ENCODE measurements at places on chromosomes 7 and 10.

DNA sequence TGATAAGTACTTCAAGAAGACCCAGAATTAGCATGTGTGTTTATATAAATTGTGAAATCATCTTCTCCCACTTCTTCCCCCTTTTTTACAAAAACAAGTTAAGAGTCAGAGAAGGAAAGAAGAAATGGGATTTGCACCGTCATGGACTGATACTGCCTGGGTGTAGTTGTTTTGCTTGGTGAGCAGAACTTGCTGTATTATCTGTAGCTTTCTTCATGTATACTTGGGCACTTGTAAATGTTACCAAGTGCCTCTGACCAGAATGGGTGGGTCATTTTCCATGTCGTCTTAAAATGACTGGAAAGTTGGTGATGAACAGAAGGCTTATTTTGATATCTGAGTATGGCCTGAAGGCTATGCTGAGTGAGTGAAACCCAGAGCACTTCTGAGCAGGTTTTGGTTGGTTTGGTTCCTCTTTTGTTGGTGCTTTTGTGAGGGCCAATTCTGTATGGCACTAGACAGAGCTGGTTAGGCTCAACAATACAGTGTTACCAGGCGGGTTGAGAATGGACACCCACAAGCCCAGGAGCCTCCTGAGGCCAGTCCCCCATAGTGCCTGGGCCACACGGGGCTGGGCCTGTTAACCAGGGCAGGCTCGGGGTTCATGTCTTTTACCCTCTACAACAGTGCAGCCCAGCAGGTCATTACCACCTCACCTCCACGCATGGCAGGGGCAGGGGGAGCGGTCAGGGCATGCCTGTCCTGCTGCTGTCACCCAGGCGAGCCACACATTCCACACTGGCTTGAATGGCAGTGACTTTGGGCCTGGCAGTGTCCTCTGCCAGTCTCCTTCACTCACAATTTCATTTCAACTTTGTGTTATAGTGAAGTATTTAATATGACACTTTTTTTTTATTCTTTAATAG, 115.1 kb downstream of the CCNY start:
- DNase-seq, result no peak

DNA sequence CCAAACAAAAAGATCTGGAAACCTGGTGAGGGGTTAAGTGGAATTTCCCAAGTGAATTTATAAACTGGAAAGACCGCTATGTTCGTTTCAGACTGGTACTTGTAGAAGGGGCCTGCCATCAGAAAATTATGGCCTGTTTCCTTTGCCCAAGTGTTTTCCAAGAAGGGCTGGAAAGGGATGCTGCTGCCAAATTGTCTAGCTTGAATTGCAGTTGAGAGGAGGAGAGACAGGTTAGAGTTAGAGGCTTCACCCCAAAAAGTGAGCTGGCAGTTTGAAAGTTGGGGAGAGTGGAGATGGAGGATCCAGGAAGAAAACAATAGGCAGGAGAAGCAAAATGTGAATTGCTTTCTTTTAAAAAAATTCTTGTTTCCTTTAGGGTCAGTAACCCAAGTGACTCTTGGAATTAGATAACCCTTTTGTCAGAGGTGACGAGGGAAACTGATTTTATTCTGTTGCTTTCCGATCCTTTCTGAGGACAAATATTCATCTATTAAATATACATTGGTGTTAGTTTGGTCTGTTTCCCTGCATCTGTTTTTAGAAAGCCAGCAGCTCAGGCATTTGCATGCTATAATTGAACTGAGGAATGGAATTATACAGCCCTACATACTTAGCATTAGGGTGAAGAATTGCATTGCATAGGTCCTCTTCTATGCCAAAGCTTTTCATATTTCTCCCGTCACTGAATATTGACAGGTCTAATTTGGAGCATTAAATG, 82.5 kb upstream of the PRR15 start:
- no peak for DNase-seq

DNA sequence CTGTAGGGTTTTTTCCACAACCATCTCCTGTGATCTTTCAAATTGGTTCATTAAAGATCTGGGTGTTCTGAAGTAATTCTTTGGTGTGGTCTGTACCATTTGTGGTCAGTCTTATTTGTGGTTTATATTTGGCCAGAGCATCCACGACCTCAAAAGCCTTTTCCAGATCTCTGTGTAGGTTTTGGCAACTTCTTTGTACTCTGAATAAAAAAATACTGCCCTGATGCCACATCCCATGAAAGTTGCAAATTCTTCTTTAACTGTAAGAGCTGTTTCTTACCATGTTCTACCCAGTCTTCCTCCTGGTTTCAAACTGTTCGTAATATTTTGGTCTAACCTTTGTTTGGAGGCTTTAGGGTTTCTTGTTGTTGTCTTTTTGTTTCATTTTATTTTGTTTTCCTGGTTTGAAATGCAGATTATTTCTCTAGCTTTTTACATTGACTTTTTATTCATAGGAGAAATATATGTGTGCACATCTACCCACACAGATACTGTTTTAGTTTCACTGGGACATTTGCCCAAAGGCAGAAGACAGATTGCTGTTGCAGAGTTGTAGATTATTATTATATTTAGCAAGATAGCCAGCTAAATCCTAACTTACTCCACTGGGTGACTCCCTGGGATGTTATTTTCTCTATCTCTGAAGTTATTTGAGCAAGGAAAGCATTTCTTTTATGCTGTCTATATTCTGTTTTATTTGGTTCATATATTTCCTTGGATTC, 123.2 kb upstream of the SAMD8 start:
- no peak for DNase-seq

- no peak for DNase-seq
Observed at GRCh38 chr7:53811555-53812079, 730.6 kb upstream of the VSTM2A start.

- no peak for DNase-seq
Observed at GRCh38 chr7:117564627-117565026, 84.8 kb downstream of the CFTR start.

DNA sequence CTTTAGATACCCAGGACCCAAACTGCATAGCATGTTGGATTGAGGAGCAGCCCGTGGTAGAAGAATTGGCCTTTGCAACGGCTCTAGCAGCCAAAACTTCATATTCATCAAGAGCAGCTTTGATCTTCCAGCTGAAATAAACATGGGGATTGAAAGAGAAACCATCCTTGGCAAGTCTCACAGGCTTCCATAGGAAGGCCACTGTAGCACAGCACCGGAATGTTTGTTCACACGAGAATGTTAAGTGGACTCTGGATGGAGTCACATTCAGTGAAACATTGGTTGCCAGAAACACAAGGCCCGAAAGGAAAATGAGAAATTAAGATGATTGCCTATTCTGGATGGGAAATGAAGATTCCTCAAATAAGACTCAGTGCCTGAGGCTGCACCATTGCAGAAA, 97.4 kb downstream of the RAB18 start:
- DNase-seq, result no peak

DNA sequence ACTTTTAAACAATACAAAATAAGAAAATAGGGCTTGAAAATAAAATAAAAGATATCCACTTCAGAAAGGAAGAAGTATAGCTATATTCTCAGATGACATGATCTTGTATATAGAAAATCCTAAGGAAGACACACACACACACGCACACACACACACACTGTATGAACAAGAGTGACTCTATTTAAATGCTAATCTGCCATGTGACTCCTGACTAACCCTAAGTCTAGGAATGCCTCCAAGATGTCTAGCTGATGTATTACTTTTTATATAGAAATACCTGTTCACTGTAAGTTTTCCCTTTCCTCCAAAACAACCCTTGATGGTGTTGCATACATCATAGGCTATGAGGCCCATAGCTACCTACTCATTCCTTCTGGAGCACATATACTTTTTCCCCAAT, 173.1 kb upstream of the LRRTM3 start:
- DNase-seq, result no peak

DNA sequence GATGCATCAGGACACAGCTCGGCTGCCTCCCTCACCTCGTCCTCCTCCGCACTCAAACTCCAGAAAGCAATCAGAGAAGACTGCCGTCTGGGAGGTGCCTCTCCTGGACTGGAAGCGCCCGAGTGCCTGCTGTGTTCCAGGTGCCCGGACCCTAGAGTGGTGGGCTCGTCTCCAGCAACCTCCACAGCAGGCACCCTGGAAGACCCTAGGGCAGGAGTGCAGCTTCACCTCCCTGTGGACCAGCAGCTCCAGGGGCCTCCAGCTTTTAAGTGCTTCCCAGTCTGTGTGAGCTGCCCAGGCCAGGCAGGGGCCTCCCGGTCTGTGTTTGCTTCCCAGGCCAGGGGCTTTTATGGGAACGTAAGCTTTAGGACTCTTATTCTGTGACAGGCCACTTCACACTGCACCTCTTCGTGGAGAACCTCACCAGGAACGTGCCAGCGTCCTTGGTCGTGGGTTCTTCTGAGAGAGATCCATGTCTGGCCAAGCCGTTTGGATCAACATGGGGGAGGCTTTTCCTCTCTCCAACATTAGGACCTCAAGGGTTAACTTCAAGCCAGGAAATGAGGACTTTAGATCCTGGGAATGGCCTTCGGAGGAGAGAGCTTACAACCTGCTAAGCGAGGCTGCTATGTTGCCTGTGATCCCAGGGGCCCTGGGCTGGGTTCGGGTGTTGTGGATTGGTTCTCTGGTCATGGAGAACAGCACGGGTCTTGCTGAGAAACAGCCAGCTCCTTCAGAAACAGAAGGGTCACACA, 5.9 kb upstream of the PWWP2B start:
- no peak for DNase-seq

- DNase-seq, result no peak
Observed at GRCh38 chr10:33421789-33422462, 87.5 kb upstream of the NRP1 start.

DNA sequence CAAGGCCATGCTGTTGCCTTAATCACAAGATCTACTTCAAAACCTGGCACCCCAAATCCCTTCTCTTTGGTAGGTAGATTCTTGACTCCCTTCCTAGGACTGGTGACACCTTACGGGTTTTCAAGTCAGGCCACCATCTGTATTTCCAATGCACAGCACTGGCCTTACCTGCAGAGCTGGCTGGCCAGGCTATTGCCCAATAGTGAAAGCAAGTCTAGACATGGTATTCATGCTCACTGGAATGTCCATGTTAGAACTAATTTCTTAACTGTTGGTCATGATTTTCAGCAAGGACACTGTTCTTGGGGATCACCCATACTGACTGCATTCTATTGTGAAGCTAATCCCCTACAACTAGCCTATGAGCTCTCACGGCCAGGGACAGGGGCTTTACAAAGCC, 313.1 kb upstream of the RNF32 start:
- no peak for DNase-seq

DNA sequence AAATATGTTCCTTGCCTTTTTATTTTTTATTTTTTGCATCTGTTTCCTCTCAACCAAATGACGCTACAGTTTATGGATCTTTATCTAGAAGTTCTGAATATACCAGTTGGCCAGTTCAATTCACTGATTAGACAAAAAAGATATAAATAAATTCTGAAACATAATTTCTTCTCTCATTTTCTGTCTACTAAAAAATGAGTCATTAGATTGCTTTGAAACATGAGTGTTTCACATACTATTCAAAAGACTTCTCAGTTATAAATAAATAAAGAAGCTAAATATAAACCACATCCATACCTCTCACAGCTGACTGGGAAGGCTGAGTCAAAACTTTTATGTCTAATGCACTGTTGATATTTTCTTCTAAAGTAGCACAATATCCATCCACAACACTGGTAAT, 97.6 kb upstream of the GPR22 start:
- no peak for DNase-seq

DNA sequence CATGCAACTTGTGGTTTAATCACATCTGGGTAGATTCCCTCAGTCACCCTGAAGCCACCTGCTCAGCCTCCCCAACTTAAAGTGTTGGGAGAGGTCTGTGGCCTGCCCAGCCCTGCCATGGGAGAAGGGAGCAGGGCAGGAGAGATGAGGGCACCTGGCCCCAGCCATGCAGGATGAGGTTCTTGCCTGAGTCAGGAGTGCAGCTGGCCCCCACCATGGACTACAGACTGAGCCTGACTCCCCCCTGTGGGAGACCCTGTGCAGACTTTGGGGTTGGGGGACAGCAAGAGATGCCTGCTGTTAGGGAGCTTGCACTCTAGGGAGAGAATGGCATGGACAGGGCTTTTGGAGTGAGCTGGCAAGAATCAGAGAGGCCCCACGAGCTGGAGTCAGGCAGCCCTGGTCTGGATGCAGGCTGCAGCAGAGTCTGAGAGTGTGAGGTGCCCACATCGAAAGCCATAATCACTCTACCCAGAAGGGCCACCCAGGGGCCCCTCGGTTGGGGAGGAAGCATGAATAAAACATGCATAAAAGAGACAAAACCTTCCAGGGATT, 34.7 kb upstream of the DPYSL4 start:
- no peak for DNase-seq

DNA sequence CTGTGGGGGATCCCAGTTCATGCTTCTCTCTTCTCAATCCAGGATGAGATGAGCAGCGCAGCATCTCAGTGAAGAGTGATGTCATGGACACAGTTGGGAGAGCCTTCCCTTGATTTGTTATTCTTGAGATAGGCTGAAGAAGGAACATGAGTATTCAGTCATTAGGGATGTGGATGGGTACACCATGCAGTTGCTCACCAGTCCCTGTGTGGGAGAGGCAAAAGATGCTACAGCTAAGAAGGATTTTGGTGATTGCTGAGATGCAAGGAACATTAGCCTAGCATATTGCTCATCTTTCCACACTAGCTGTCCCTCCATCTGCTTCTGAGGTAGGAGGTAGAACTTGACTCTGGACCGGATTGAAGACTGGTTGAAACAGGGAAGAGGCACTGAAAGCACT, 179.6 kb downstream of the GALNT17 start:
- no peak for DNase-seq

- no peak for DNase-seq
Observed at GRCh38 chr7:6725003-6725402, 18.3 kb upstream of the ZNF12 start.

DNA sequence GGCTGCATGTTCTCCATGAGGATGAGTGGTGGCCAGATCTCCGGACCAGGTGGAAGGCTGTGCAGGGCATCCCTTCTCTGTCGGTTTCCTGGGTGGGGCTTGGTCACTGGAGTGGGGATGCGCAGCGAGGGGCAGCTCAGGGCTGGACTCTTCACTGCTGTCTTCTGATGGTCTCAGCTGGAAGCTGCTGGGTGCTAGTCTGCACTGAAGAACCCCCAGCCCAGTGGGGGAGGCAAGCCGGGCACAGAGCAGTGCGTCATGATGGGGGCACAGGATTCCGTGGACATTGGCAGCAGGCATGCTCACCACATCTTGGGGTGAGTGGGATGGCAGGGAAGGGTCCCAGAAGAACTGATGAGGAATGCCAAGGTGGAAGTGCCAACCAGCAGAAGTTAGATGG, 39.8 kb downstream of the EEPD1 start:
- DNase-seq, result no peak

DNA sequence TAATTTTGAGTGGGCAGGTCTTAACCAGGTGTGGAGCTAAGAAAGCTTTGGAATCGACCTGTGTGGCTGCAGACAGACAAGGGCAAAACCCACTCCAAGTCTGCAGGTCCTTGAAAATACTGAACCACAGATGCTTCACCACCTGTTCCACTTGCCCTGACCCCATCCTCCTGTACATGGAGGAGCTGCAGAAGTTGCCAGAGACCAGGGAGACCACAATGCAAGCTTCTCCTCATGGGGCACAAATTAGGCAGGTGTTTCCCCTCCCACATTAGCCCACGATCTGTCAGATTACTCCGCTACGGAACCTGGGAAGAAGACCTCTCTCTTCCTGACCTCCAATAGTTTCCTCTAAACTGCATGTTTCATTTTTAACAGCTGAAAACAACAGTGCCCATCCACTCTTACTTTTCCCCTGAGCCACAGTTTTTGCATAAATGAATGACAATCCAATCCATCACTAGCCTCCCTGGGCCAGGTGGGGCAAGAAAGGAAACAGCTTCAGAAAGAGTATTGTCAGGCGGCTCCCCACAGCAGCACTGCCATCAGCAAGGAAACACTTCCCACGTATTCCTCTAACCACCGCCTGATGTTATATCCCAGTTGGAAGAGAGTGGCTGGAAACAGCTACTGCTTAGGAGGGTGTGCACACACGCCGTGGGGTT, 141.6 kb downstream of the PRKAG2 start:
- DNase-seq, result no peak

Data from NCI-H1417 treated with DMSO at 0.1 percent for 48 hours (cell line).